ENCODE measurements at places on chromosomes 7 and 10.

GRCh38 chr7:130513447-130513846 lies 21.6 kb downstream of the MEST start:
- no peak for DNase-seq

GRCh38 chr7:123538189-123538714 lies 3.9 kb upstream of the IQUB start:
- DNase-seq, result no peak

DNA sequence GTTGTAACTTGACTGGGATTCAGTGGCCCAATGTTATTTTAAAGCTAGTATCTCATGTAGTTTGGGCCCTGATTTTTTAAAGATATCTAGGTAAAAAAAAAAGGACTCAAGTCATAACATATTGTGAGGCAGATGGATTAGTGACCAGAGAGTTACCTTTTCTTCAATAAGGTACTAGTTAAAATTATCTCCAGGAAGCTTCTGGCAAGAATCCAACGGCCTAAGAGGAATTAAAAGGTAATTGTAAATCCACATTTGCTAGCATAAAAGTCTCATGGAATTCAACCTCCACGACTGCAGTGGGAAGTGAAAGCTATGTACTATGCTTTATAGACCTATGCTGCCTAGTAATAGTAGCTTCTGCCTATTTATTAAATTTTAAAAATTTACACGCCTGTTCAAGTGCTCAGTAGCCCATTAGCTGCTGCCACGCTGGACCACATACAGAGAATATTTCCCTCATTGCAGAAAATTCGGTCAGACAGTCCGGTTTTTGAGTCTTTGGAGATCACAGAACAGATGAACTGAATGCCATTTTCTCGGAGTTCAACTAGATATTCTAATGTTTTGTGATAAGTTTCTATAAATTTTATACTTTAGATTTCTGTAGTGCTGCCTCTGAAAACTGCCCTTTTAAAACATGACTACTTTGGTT lies 118.4 kb downstream of the NSUN6 start:
- DNase-seq, result no peak

- no peak for DNase-seq
Observed at GRCh38 chr10:46079831-46080585, 33.9 kb upstream of the MSMB start.

- no peak for DNase-seq
Observed at GRCh38 chr7:105202616-105203015, 186.1 kb downstream of the SRPK2 start.

- no peak for DNase-seq
Observed at GRCh38 chr10:68869623-68870022, 31.5 kb upstream of the DDX50 start.

GRCh38 chr10:54962134-54962900 lies 161.3 kb upstream of the PCDH15 start:
- no peak for DNase-seq

- DNase-seq, result no peak
Observed at GRCh38 chr7:135857519-135858274, 109.1 kb upstream of the FAM180A start.

GRCh38 chr7:27095050-27095896 lies 527 bp downstream of the HOXA1 start:
- DNase-seq, result no peak

- no peak for DNase-seq
Observed at GRCh38 chr10:44389150-44389549, 4.3 kb upstream of the CXCL12 start.

GRCh38 chr7:116810267-116811116 lies 51.9 kb upstream of the CAPZA2 start:
- DNase-seq, result no peak
